Forelimb muscle (tissue), 1 donor: ENCODE measurements at places on chromosomes 7 and 10.

DNA sequence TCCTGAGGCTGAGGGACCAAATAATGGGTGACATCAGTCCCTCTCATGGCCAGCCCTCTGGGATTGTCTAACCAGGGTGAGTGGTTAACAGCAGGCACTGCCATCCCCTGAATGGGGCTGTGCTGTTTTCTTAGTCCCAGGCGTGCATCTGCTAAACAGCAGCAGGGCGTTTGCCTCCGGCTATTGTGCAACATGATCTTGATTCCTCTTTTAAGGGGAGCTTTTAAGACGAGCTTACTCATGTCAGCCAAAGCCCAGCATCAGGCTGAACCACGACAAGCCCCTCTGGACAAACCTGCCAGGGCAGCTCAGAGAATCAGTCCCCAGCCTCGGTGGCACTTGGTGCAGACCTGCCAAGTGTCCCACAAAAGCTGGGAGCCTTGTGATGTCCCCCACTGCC, 16.2 kb upstream of the IGFBP3 start:
- no peak for DNase-seq

DNA sequence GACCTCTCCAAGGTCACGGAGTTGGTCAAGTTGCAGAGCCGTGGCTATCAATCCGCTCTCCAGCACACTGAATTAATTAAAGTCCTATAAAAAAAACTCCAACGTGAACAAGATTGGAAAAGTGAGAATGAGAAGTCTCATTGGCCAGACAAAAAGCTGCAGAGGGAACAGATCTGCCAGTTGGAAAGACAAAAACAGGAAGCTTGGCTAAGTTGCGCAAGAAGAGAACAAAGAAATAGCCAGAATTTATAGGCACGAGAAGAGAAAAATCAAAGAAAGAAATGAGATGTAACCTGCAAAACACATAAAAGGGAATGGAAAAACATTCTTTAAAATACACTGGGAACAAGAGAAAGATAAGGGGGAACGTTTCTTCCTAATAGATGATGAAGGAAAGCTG, 45.7 kb upstream of the CRTAC1 start:
- no peak for DNase-seq

DNA sequence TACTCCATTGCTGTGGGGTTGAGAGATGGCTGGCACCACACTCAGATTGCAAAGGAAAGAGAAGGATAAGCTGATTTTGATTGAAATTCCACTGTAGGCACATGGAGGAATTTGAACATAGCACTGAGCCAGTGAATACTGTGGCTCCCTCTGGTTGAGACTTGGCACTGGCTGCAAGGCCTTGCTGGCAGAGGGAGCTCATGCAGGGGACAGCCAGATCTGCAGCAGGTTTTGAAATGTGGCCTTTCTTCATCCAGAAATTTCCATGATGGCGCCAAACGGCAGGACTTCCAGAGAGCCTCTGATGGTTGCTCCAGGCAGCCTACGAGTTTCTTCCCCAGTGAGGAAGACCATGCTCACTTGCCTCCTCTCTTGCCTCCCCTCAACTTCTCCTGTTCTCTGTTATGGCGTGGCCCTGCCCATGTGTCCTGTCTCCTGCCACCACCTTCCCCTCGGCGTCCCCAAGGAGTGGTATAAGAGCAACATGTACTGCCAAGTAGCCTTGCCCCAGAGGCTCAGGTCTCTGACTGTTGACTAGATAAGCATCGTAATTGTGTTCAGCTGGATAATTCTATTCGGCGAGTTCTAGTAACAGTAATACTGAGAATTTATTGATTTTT, 265.6 kb downstream of the CCDC3 start:
- DNase-seq = no peak

DNA sequence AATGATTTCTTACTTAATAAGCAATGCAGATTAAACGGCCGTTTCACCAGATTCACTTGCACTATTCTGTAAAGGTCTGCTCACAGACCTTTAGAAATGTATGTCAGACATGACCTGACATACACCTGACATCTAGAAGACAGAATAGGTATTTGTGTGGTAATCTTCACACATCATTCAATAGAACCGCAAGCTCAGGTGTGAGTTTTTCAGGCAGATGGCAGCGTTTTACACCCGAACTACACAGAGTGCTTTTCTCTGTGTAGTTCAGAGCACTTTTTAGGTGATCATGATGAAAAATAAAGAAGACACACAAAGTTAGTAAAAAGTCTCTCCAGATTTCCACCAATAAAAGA, 63.2 kb downstream of the PRKCQ start:
- no peak for DNase-seq

GRCh38 chr10:1097436-1097835, 41.3 kb downstream of the WDR37 start:
- no peak for DNase-seq
